Large intestine (tissue), 12 donors: ENCODE measurements at places on chromosomes 2 and 18. TPM values are rescaled to one million over a fixed set of nuclear protein-coding genes. Genes with fewer than 3 reads are reported as not detected.

Gene FEV
- 11.9 TPM for polyA plus RNA-seq

Gene SLC4A5
- 1.5 TPM for polyA plus RNA-seq

Gene PLGLB2
- 2.4 TPM for polyA plus RNA-seq

Gene GRHL1
- polyA plus RNA-seq = 3.0 TPM

Gene ERBB4
- polyA plus RNA-seq = 0.37 TPM

Gene CPLX4
- not detected for polyA plus RNA-seq

Gene CYP27A1
- 109 TPM for polyA plus RNA-seq

Gene DSG4
- 0.04 TPM for polyA plus RNA-seq

Gene NCKAP5
- 4.3 TPM for polyA plus RNA-seq

Gene AQP4
- polyA plus RNA-seq = 0.57 TPM

Gene LGALSL
- 20.8 TPM for polyA plus RNA-seq

Gene GPR75
- polyA plus RNA-seq = 3.3 TPM

Gene SNED1
- 6.6 TPM for polyA plus RNA-seq

Gene RNF125
- 11.7 TPM for polyA plus RNA-seq

Gene ITM2C
- polyA plus RNA-seq = 321 TPM

Gene SMC6
- polyA plus RNA-seq = 26.7 TPM

Gene DHRS9
- polyA plus RNA-seq = 0.48 TPM

Gene LYPD6
- 5.4 TPM for polyA plus RNA-seq

Gene CCBE1
- 2.5 TPM for polyA plus RNA-seq

Gene HJURP
- 10.6 TPM for polyA plus RNA-seq

Gene IGFBP5
- polyA plus RNA-seq = 58.4 TPM

Gene AOX1
- polyA plus RNA-seq = 6.4 TPM

Gene IL36G
- 0.51 TPM for polyA plus RNA-seq

Gene NT5C1B
- polyA plus RNA-seq = 0.75 TPM

Gene FAM124B
- 1.8 TPM for polyA plus RNA-seq

Gene CAB39
- polyA plus RNA-seq = 81.3 TPM

Gene ZBTB7C
- polyA plus RNA-seq = 1.7 TPM

Gene ANO7
- polyA plus RNA-seq = 31.7 TPM

Gene DNAJC5G
- 0.19 TPM for polyA plus RNA-seq

Gene PCARE
- 0.01 TPM for polyA plus RNA-seq

Gene IKZF2
- 3.2 TPM for polyA plus RNA-seq

Gene VIL1
- 498 TPM for polyA plus RNA-seq

Gene PDE6D
- 16.6 TPM for polyA plus RNA-seq

Gene C2orf92
- 14.7 TPM for polyA plus RNA-seq

Gene PSMA8
- polyA plus RNA-seq = 0.04 TPM

Gene L3MBTL4
- polyA plus RNA-seq = 4.0 TPM

Gene TYMS
- polyA plus RNA-seq = 69.9 TPM

Gene ALPP
- polyA plus RNA-seq = 0.06 TPM

Gene UGT1A10
- polyA plus RNA-seq = 0.06 TPM

Gene TUBA3D
- polyA plus RNA-seq = 0.99 TPM

Gene PRKAG3
- 0.07 TPM for polyA plus RNA-seq

Gene UBXN4
- polyA plus RNA-seq = 129 TPM

Gene PLEKHH2
- polyA plus RNA-seq = 14.7 TPM

Gene TCF7L1
- 23.1 TPM for polyA plus RNA-seq

Gene HSBP1L1
- polyA plus RNA-seq = 54.5 TPM
